GM04503 (cell line): ENCODE measurements at places on chromosomes 5 and 9.

- no peak for DNase-seq
These were observed 293.4 kb downstream of the PDE4D start for GRCh38 chr5:59600153-59600552.

GRCh38 chr5:173035904-173036707 lies 20.0 kb upstream of the CREBRF start:
- no peak for DNase-seq

DNA sequence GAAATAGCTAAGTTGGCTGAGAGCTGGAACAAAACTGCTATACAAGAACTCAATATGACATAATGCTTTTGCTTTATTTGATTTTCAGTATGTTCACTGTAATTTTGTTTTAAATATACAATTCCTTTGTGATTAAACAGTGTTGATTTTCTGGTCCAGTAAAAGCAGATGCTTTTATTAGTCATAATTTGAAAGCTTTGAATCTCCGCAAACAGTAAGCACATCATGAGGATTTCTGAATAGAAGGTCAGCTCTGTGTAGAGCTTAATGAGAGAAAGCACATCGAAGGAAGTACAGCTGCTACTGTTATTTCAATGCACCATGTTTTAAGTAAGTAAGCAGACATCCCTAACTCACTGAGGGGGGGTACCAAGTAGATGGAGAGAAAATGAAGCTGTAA lies 701.3 kb upstream of the ACO1 start:
- DNase-seq = no peak

- DNase-seq = no peak
These were observed 345.7 kb downstream of the DEPDC1B start for GRCh38 chr5:60354311-60354710.

GRCh38 chr5:176296-176823 lies 14.9 kb upstream of the LRRC14B start:
- DNase-seq = no peak

- DNase-seq = no peak
These were observed 86.1 kb upstream of the ADAMTS2 start for GRCh38 chr5:179431221-179431824.

DNA sequence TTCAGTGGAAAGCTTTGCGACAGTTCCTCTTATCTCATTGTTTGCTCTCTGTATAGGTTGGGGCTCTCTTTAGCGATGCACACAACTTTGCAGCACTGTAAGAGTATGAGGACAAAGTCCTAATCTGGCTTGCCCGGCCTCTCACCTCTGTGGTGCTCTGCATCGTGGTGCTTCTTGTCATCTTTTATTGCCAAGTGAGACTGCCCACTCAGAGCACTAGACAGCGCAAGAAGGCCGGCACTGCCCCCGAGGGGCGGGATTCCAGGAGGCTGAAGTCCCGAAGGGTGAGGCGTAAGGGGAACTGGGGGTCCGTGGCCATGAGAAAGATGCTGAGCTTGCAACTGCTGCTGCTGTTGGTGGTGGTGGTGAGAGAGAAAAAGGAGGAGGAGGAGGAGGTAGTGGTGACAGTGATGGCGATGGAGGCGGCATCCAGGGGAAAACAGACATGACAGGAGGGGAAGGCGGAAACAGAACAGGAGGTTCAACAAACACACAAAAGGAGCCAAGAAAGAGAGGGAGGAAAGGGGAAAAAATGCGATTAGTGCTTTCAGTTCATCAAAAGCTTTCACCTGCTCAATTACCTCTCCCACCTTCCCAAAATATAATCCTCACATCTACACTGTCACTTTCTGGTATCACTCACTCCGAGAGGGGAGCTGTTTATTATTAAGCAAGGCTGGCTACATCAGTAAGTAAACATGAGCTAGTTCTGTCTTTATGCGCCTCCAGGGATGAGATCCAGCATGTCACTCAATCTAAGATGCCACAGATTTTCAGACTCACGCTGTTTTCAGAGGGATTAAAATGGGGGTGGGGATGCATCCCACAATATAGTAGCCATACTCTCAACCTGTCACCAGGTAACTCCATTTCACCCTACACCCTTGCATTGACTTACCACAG lies 55.1 kb downstream of the TLE1 start:
- no peak for DNase-seq

GRCh38 chr9:74681906-74682305 lies 184.8 kb downstream of the RORB start:
- DNase-seq = no peak

- no peak for DNase-seq
These were observed 16.6 kb downstream of the MAP1B start for GRCh38 chr5:72123764-72124376.

DNA sequence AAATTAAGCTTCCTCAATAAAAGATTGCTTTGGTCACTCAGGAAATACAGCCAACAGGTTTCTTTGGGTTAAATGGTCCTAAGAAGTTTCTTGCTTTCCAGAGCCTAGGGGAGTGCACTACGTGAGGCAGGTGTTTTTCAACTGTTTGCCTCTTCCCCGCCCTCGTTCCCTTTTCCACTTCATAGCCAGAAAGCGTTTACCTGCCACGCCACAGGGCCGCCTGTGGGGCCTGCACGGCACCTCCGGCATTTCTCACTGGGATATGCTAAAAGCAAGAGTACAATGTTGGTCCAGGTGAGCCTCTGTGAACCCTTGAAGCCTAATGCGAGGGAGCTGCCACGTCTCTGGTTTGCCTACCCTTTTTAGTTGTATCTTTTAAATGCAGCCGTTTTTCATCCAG lies 167.6 kb upstream of the OTULINL start:
- no peak for DNase-seq

DNA sequence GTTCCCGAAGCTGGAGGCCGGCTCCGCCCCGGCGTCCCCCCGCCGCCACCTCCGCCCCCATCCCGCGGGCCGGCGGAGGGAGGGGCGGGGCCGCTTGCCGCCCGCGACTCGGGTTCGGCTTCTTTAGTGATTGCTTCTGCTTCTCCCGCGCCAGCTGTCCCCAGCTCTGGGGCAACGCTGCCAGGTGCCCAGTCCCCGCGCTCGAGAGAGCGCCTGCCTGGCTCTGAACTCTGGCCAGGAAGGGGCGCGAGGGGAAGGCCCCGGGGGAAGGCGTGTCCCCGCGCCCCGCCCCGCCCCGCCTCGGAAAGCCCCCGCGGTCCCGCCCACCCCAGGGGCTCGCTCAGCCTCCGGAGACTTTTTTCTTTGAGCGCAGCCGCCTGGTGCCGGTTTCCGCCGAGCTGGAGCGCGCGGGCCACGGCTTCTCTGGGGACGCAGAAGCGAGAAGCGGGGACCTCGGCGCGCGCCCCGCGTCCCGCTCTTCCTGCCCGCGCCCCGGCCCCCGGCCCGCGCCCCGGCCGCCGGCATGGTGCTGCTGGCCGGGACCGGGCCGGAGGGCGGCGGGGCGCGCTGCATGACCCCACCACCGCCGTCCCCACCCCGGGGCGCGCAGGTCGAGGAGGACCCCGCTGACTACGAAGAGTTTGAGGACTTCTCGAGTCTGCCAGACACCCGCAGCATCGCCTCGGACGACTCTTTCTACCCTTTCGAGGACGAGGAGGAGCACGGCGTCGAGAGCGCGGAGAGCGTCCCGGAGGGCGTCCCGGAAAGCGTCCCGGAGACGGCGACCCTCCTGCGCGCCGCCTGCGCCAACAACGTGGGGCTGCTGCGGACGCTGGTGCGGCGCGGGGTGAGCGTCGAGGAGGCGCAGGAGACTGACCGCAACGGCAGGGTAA lies at the start of gene ANKRD33B:
Gene ANKRD33B (plus strand): TSS at position 126 of the 893 bp plus-strand sequence. CDS start 398 bp downstream, at position 524.
- DNase-seq = no peak

- peak; percentile 49 for DNase-seq
These were observed 51.1 kb downstream of the GCNT1 start for GRCh38 chr9:76510041-76510440.

DNA sequence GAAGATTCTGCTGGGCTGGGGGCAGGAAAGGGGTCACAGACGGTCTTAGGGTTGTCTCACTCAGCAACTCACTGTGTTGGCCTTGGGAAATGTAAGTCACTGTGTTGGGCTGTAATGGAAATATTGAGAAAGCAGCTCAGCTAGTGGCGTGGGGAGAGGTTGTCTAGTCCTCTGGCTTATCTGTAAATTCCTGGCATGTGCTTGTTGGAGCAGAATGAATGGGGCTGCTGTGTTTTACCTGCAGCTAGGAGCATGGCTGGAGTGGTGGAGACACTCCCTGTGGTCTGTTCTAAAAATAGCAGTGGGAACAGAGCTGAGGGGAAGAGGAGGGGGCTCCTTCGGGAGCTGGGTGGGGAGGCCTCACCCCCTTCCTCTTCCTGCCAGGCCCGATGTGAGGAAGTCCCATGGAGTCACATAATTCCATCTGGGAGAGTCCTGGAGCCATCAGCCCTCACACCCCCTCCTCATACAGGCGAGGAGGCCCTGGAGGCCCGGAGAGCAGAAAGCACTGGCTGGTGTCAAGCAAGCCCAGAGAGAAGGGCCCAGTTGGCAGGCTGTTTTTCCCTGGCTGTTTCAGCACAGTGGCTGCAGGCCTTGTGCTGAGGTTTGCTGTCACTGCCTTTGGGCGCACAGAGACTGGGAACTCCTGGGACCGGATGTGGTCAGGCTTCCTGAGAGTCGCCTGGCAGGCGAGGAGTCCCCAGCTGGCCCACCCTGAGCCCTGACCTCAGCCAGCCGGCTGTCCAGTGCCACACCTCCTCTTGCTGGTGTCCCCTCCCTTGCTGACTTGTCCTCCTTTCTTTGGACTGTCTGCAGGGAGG lies 84.9 kb downstream of the RGS3 start:
- no peak for DNase-seq

GRCh38 chr9:121825031-121825691 lies 173.7 kb downstream of the DAB2IP start:
- no peak for DNase-seq

DNA sequence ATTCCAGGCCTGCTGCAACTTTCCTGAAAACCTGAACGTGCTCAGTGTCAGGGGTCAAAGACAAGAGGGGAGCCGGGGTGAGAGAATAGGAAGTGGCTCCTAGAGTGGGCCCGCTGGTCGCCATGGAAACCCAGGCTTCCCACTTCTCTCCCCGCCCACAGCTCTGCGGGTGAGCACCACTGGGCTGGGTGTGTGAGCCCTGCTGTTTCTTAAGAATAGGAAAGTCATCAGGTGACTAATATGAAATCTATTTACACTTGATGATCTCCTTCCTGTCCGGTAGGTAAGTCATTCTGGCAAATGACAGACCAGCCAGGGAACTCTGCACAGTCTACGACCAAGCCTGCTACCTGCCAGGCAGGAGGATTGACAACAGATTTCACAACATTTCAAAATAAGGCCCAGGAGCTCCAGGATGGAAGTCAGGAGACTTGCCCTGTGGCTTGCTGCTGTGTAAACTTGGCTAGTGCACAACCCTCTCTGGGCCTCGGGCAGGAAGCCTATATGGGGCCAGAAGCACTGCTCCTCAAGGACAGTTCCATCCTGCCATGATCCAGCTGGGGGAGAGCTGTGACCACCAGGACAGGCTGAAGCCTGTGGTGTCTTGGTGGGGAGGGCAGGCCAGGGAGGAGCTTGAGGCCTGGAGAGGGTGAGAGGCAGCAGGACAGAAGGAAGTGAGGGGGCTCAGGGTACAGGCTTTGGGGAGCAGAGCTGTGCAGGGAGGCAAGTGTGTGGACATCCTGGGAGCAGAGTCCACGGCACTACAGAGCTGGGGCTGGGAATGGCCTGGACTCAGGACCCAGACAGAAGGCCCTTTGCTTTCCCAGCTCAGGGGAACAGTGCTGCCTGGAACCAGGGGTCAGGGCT lies 60.6 kb downstream of the SHB start:
- peak; percentile 69 for DNase-seq

GRCh38 chr9:121692606-121693387 lies 41.4 kb downstream of the DAB2IP start:
- no peak for DNase-seq

GRCh38 chr5:141850786-141851185 lies 27.4 kb downstream of the PCDH1 start:
- no peak for DNase-seq
